ENCODE measurements at places on chromosomes 2 and 18.

- peak; percentile 66 for DNase-seq
These were observed 33.6 kb upstream of the RNF149 start for GRCh38 chr2:101341901-101342624.

DNA sequence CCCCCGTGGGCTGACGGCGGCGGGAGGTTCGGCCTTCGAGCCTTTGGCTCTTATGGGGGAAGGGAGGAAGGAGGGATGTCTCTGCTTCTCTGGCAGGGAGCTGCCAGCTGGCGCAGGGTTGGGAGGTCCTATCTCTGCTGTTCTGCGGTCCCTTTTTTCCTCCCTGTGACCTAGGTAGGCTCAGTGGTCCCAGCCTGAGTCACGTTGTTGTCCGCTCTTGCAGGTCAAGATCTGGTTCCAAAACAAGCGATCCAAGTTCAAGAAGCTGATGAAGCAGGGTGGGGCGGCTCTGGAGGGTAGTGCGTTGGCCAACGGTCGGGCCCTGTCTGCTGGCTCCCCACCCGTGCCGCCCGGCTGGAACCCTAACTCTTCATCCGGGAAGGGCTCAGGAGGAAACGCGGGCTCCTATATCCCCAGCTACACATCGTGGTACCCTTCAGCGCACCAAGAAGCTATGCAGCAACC is 2.5 kb downstream of the DLX1 start:
- DNase-seq: no peak

- DNase-seq: no peak
These were observed 238.5 kb upstream of the ERBB4 start for GRCh38 chr2:212777020-212777491.

GRCh38 chr2:119694845-119695521 is 16.0 kb downstream of the TMEM177 start:
- DNase-seq: no peak

All from activated gamma-delta T cell treated with Interleukin-2 at 50 U/mL for 16 hours (primary cell).